ENCODE measurements at places on chromosomes 1 and 21.
A peak's percentile ranks its signal among the peaks of the same experiment; 100 is the strongest.

DNA sequence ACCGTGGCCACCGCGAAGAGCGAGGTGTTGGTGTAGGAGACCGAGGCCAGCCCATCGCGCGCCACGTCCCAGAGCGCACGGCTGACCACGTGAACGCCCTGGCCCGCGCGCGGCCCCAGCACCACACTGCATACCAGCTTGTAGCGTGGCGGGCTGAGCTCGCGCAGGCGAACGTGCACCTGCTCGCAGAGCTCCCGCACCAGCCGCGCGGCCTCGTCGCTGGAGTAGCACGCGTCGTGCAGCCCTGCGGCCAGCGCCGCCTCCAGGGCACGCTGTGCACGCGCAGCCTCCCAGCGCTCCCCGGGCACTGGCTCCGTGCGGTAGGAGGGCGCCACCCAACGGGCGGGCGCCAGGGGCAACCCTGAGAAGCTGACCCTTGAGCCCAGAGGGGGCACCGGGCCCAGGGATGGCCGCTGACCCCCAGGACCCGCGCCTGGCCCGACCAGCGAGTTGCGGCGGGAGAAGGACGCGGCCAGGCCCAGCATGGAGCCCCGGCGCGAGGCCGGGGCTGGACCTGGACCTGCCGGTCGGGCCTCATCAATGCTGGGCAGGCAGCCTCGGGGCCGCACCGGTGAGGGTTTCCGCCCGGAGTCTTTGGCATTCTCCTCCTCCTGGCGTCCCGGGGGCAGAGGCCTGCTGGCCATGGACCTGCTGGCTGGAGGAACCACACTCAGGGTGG is 987 bp downstream of the DYNLT4 start:
- DNase-seq, result no peak

- no peak for DNase-seq
Observed at GRCh38 chr21:42981214-42981523, 6.8 kb downstream of the PKNOX1 start.

DNA sequence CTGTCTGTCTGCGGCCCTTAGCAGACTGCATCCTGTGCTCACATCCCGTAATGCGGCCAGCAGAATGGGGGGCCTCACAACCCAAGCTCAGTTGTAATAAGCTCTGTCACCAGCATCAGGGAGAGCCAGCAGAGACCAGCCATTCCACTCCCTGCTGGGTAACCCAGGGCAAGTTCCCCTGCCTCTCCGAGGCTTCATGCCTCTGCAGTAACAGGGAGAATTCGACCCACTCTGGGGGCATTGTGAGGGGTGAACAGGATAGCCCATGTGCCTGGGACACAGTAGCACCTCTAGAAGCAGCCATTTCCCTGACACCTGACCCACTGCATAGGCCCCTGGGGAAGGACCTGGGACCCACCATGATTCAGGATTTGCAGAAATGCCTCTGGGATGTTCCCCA is 461.2 kb downstream of the MATN1 start:
- no peak for DNase-seq

DNA sequence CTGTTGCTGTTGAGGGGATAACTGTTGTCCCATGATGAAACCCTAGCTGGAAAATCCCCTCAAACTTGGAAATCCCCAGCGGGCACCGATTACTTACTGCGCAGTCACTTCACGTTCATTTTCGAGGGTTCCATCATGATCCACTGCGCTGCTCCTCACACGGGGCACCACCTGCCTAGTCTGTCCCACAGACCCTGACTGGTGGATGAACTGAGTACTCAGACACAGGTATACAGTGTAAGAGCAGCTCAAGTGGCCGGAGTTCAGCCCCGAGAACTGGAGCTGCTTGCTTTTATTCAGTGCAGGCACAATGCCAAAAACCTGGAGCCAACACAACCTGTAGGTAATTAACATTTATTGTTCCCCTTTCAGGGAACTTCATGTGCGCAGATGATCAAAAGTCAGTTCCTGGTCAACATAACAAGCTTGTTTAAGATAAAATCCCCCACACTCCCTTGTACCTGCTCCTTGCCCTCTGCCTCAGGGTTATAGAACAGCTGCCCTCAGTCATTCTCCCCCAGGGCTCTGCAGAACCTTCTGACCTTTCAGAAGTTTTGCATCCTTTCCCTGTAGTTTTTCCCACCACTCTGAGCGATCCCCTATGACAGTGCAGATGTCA is 46.5 kb upstream of the PRELP start:
- DNase-seq, result no peak

DNA sequence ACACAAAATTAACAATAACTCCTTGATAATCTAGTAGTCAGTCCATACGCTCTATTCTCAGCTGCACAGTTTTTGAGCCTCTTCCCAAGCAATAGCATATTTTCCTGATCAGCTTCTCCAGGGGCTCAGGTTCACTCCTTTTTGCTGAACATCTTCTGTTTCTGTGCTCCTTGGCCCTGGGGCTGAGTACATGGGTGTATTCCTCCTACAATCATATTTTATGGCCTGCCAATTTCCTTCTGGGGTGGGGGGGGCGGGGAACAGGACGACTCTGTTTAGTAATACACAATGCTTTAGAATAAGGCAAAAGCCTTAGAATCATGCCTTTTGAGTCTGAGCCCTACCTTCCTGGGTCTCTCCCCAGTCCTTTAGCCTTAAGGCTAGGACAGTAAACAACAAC is 8.5 kb downstream of the CLDN19 start:
- no peak for DNase-seq

DNA sequence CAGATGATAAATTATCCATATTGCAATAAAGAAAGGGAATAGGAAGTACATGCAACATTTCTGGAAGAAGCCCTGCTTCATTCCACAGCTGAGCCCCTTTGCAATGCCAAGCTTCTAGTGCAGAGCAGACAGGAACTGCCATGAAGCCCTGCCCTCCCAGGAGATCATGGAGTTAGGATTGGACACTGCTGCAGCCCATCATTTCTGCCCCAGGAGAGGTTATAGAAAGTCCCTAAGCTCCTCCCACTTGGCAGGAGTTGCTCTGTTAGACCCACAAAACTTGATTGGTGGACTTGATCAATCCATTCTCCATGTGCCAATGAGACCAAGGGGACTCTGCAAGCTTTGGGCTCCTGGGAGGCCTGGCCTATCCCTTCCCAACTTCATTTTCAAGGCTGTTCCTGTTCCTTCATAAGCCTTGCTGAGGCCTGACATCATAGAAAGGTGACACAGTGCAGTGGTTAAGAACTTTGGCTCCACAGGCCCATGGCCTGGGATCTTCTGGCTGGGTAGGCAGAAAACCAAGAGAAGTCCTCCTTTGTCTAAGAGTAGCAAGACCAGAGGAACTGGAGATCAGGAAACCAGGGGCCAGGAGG is 1.3 kb upstream of the LAPTM5 start:
- DNase-seq, result no peak

GRCh38 chr1:228669242-228669585 is 66.1 kb upstream of the RHOU start:
- DNase-seq, result no peak

DNA sequence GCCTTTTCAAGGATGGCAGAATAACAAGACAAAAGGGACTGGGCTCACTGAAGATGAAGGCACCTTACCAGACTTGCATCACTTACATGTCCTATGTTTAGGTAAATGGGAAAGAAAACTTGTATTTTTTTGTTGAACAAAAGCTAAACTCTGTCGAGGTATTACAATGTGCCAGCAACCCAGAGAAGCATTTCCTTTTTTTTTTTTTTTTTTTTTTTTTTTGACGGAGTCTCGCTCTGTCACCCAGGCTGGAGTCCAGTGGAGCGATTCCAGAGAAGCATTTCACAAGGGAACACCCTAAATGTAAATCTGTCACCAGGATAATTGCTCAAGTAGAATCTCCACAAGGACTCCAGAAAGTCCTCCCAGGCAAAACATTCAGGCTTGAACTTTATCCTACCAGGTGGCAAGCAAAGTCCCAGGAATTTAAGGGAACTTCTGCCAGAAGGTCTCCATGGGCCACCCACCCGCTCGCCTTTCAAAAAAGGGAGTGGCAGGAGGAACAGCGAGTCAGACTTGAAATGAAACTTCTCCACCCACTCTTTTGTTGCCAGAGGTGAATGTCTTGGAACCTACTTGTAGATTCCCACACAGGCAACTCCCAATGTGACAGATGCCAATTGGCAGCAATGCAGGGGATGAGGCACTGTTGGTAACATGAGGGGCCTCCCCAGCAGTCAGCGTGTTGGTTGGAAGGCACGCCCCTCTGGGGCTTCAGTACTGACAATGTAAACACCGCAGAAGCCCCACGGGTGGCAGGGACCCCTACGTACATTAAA is 125.0 kb downstream of the TIAM1 start:
- no peak for DNase-seq

- no peak for DNase-seq
Observed at GRCh38 chr1:2593251-2593878, 6.8 kb downstream of the PRXL2B start.

GRCh38 chr1:38201431-38201830 is 154.8 kb upstream of the POU3F1 start:
- DNase-seq, result no peak

DNA sequence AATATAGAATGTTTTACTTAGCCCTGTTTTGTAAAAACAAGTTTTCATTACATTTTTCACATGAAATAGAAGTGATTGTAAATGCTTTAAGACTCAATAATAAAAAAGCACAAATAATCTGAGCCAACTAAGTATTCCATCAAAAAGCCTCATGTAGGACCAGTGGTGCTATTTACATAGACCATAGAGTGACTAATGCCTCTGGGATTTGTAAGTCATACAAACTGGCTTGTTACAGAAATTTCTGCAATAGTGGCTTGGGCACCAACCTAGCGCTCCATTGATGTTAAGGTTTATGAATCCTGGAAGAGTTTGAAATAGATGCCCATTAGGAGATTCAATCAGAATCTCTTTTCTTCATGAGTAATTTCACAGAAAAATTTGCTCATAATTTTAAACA is 31.9 kb downstream of the ZMYM1 start:
- no peak for DNase-seq

DNA sequence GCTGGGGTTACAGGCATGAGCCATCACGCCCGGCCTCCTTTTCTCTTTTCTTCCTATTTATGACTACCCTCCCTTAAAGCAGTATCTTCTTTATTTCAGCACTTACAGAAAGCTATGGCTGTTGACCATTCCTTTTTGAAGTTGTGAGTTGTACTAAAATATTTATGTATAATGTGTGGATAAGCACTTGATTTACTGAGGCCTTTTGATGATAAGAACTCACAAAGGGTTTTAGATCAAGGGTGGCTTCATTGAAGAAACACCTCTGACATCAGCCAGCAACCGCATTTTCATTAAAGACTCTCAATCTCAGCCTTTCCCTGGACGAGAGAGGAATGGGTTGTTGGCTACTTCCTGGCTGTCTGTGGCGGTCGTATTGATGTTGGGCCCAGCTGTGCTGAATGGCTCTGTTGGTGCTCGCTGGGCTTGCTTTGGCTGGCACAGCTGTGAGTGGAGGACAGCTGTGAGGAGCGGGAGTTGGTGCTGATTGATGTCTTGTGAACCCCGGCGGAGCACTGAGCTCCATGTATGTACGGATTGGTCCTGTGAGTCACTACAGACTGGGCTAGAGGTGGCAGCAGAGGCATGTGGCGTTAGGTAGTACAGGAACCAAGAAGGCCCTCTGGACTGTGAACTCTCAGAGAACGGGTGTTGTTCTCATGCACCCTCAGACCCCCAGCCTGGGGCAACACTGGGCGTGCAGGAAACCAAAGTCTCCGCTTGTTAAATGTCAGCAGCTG is 208.8 kb downstream of the KIF26B start:
- DNase-seq, result no peak

- no peak for DNase-seq
Observed at GRCh38 chr1:117631359-117632160, 25.7 kb downstream of the TENT5C start.

DNA sequence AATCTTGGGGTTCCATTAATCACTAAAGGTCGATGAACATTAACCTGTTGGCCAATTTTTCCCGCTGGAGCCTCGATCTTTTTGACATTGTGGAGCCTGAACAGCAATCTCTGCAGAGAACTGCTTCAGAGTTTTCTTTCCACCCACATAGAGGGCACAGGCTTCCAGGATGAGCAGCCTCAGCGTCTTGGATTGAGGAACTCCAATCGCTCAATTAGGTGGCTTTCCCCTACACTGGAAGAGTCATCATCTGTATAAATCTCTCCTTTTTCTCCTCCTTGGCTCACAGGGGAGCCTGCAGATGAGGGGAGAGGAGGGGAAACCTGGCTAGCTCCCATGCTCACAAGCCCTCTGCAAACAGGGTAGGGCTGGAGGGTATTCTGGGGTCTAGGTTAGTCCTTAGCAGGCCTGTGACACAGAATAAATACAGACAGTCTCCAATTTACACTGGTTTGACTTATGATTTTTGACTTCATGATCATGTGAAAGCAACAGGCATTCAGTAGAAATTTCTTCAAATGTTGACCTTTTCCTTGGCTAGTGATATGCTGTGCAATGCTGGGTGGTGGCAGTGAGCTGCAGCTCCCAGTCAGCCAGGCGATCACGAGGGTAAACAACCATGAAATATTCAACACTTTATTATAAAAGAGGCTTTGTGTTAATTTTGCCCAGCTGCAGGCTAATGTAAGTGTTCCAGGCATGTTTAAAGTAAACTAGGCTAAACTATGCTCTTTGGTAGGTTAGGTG is 80.8 kb downstream of the PGBD5 start:
- no peak for DNase-seq

DNA sequence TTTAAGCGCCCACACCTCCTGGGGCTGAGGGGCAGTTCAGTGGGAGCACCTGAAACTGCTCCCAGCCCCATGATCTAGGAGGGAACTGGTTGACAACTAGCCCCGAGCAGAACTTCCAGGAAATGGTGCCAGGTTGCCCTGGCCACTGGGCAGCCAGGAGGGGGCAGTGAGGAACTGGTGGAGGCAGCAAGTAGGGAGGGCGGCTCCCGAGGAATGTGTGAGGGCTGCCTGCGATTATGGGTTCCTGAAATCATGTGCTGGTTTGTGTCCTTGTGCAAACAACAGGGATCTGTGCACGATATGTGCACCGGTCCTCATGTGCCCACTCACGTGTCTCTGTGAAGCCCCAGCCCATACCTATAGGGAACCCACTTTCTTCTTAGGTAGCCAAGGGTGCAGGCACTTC is 9.9 kb downstream of the GPR3 start:
- no peak for DNase-seq

GRCh38 chr1:204947338-204947737 is 76.7 kb downstream of the NFASC start:
- DNase-seq, result no peak

DNA sequence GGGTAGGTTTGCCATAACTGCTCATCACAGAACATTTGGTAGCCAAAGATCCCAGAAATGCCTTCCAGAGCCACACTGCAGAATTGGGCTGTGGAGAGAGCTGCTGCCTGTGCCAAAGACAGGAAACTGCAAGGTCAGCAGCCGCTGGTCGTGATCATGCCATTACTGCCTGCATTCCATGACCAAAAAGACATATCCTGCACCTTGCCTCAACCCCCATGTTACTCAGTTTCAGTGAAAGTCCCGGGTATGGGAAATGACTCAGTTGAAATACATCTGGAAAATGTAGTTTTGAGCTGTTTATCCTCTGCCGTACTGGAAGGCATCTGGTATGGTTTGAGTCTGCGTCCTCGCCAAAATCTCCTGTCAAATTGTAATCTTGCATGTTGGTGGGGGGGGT is 161.7 kb downstream of the FCRL5 start:
- no peak for DNase-seq

- DNase-seq, result peak; percentile 2
Observed at GRCh38 chr1:109161858-109162606, 48.1 kb downstream of the ELAPOR1 start.

GRCh38 chr1:169107603-169108208 is 1.2 kb downstream of the ATP1B1 start:
- DNase-seq, result no peak
